ENCODE measurements at places on chromosomes 6 and 20.

DNA sequence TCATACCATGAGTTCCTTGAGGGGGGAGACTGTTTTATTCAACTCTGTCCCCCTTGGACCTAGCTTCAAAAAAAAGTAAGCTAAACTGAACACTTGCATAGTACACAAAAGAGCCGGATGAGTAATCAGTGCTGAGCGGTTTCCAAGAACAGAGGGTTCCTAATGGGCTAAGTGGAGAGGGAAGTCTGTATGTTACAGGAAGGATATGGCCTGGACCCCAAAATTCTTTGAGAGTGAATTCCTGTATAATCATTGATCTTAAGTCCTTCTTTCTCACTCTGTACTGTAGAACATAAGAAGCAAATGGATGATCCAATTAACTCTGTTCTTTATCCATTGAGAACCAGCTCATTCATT, 324.7 kb upstream of the CNR1 start:
- no peak for DNase-seq

- DNase-seq = no peak
These were observed 180.3 kb downstream of the ANKRD60 start for GRCh38 chr20:58048096-58048702.

DNA sequence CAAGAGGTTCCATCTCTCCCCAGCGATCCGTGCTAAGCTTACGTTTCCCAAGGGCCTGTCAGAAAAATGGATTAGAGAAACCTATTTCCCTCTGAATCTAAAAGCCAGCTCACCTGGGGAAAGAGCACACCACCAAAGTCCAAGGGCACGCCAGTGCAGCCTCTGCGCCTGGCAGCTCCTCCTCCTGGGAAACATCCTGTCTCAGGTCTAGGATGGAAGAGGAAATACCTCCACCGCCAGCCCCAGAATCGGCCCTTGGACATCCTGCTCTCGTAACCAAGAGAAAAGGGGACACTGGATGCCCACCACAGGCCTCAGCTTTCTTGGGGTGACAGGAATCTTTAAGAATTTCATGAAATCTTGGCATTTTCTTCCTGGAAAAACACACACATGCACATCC, 18.7 kb downstream of the RAMACL start:
- no peak for DNase-seq

- no peak for DNase-seq
These were observed 45.9 kb upstream of the CTNNBL1 start for GRCh38 chr20:37647946-37648345.

- no peak for DNase-seq
These were observed 20.9 kb downstream of the DLL1 start for GRCh38 chr6:170269846-170270541.

DNA sequence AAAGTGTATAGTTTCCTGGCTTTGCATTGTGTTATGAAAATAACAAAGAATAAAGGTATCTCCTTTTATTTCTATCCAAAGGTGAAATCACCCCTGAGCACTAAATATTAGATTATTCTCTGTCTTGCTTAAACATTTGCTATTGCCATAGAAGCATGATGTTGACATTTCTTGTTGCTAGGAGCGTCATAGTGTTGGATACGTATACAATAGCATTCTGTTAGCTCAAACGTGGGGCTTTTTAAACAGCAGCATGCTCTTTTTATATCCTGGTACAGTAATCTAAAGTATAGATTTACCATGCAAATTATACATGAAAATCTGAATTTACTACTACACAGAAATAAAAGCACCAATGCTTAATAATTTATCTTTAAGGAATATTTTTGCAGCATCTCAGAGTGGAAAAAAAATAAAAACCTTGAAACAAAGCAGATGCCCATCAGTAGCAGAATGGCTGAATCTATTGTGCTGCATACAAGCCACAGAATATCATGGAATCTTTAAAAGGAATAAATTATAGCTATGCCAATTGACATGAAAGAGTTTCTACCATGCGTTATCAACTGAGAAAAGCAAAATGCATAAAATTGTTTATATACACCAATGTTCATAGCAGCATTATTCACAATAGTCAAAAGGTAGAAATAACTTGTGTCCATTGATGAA, 9.6 kb upstream of the HSF2 start:
- DNase-seq = no peak

DNA sequence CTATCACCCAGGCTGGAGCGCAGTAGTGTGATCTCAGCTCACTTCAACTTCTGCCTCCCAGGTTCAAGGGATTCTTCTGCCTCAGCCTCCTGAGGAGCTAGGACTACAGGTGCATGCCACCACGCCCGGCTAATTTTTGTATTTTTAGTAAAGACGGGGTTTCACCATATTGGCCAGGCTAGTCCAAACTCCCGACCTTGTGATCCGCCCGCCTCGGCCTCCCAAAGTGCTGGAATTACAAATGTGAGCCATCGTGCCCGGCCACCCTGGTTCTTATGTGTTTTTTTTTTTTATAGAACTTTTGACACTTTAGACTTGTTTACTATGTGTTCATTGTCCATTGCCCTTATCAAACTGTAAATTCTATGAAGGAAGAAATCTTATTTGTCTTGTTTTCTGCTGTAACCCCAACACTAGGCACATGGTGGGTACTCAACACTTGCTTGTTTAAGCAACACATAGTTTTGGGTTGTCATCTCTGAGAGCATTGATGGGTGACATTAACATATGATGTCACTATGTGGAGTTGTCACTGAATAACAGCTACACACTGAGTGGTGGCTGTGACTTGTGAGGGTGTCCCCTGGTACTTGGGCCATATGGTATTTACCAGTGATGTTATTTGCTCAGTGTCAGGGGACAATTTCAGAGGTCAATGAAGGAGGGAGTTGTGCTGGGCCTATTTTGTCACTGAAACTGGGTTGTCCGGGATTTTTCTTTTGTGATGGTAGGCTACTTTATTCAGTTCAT, 1.5 kb upstream of the PXMP4 start:
- no peak for DNase-seq
